ENCODE measurements at places on chromosomes 2 and 18.

DNA sequence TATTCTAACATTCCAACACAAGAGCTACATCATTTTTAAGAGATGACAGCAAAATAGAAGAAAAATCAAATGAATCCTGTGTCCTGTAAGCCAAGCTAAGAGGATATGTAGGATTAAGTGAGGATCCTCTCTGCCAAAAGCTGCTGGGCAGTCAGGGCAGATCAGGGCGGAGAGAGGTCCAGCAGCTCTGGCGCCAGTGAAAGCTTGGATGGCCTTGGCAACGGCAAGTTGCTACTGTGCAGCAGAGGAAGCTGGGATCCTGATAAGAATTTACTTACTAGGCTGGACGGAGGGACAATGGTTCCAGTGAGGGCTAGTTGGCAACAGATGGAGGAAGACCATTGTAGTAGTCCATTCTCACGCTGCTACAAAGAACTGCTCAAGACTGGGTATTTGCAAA is 391.5 kb downstream of the XIRP2 start:
- DNase-seq, result no peak

DNA sequence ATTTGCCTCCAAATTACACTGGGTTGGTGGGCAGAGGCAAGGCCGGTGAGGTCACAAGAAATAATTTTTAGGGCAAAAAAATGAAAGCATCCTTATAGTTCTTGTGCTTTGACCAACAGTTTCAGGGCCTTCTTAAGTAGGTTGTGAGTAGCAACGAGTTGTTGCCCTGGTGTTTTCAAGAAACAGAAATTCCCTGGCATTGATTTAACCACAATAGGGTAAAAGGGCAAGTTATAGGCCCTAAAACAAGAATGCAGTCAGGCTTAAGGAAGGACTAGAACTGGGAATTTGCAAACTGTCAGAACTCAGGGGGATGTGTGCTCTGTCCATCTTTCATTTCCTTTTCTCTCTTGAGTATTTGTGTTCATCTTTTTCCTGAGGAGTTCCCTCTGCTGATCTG is 46.1 kb upstream of the STPG4 start:
- DNase-seq, result no peak

GRCh38 chr2:212777020-212777491 is 238.5 kb upstream of the ERBB4 start:
- DNase-seq, result no peak

DNA sequence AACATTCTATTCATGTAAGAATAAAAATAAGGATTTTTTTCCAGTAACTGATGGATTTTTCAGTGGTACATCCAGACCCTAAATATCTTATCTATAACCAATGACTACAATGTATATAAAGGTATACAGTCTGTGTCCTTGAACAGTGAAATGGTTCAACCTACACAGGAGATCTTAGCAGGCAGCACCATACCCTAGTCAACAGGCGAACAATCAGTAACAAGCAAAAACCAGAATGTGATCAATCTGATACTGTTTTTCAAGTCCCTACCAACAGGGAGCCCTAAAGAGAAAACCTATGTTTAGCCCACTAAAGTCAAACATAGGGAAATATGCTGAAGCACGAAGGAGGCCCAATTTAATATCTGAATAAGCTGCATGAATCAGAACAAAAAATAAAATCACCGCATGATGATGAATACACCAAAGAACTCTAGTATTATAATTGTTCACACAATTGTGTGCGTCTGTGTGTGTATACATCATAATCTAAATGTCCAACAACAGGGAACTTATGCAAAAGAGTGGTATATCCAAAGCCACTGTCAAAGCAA is 26.0 kb downstream of the PTPN2 start:
- DNase-seq, result no peak

GRCh38 chr2:240349133-240350005 is 86.1 kb upstream of the GPC1 start:
- no peak for DNase-seq

DNA sequence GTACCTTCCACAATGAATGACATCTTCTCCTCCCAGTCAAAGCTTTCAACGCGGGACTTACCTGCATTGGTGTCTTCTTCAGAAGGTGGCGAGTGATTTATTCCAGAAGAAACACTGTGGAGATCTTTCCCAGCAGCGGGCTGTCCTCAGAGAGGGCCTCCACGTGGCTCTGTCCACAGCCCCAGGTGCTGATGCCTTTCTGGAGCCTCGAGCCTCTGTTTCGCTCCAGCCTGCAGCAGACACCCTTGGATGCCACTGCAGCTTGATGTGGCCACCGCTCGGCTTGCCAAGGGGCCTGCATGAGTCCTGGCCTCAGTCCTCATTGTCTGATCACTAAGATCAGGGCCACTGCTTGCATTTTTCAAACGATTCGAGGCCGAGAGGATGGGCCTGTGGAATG is 46.6 kb upstream of the GALR1 start:
- DNase-seq, result no peak

- no peak for DNase-seq
Observed at GRCh38 chr2:100256416-100256815, 65.9 kb downstream of the LONRF2 start.

- DNase-seq, result no peak
Observed at GRCh38 chr18:11042247-11042646, 107.1 kb downstream of the PIEZO2 start.

DNA sequence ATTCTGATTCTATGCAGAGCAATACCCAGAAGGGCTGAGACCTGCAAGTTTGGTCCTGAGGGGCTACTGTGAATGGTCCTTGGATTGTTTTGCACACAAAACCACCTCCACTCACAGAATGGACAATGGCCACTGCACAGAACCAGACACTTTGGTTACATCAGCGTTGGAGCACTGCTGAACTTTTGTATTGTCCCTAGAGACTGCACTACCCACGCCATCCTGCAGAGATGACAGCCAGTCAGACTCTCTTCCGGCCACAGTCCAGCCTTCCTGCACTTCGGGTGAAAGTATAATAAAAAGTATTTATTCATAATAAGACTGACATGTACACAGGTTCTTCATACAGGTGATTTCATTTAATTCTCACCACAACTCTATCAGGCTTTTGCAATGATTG is 35.7 kb downstream of the CELF4 start:
- no peak for DNase-seq

DNA sequence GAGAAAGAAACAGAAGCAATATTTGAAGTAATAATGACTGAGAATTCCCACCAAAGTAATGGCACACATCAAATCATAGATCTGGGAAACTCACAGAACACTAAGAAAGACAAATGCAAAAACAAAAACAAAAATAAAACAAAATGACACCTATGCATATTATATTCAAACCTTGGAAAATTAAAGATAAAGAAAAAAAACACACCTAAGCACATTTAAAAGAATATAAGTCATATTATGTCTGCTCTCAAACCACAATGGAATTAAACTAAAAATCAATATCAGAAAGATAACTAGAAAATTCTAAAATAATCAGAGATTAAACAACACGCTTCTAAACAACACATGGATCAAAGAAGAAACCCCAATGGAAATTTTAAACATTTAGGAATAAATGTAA is 59.7 kb upstream of the GALNT5 start:
- no peak for DNase-seq

GRCh38 chr2:224894356-224894755 is 147.9 kb downstream of the DOCK10 start:
- DNase-seq, result no peak

DNA sequence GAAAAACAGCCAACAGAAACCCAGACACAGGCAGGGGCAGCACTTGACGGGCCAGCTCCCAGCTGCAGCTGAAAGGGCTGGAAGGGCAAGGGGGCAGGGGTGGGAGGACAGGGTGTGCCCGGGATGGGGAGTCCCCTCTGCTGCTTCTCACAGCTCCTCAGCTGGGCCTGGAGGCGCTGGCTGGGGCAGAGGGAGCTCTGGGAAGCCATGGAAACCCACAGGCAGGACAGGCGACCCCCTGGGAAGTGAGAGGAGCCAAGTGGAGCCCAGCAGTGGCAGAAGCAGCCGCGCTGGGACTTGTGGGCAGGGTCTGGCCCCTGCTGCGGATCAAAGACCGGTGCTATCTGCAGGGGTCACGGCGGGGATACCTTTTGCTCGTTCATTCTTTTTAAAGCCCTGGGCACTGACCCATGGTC is 20.7 kb downstream of the OTOF start:
- no peak for DNase-seq
